ENCODE measurements at places on chromosomes 6 and 20.

DNA sequence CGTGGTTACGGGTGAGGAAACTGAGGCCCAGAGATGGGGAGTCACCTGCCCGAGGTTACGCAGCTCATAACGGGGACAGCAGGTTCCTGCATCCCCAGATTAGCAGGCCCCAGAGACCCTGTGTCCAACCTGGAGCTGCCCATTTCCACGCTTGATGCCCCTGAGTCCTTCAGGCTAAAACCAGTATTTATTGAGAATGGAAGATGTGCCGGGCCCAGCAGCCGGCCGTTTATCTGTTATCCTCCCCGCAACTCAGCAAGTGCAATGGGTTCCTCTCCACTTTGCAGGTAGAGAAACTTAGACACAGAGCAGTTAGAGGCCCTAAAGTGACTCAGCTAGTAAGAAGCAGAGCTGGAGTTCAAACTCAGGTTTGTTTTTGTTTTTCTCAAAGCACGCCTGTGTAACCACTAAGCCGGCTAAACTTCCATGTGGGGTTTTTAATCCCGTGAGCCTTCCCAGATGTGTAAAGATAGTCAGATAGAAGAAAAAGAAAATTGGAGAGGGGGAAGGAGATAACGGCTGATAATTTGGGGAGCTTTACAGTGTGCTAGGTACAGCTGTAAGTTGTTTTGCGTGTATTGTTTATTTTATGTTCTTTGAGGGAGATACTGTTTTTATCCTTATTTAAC lies 775 bp downstream of the PFDN4 start:
- DNase-seq = no peak

GRCh38 chr20:34018166-34018565 lies 24.5 kb downstream of the RALY start:
- no peak for DNase-seq

DNA sequence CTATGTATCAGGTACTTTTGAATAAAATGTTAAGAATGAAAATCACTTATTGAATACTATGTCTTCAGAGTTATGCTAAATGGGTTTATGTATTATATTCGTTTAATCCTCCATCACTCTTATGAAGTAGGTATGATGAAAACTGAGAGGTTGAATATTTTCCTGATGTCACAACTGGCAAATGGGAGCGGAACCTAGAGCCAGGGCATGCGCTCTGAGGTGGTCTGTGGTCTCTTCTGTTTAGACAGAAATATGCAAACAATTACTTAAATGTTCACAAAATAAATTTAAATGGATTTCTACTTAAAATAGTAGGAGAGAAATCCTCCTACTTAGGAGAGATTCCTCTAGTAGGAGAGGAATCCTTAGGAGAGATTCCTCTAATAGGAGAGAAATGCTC lies 21.3 kb upstream of the UTRN start:
- DNase-seq = no peak

DNA sequence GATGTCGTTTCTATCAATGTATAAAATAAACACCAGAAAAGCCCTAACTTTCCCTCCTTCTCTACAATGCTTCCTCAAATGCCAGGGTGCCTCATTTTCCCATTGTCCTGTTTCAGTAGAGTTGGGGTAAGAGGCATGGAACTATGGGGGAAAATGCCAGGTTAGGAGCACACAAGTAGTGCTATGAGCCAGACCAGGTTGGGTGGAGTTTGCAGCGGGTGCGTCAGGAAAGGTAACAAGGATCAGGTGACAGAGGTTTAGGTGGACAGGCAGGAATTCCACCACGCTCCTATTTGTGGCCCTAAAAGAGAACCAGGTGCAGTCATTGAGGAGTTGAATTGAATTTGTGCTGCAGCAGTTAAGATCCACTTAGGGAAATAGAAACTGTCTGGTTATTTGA lies 36.5 kb downstream of the SYTL3 start:
- DNase-seq = no peak

DNA sequence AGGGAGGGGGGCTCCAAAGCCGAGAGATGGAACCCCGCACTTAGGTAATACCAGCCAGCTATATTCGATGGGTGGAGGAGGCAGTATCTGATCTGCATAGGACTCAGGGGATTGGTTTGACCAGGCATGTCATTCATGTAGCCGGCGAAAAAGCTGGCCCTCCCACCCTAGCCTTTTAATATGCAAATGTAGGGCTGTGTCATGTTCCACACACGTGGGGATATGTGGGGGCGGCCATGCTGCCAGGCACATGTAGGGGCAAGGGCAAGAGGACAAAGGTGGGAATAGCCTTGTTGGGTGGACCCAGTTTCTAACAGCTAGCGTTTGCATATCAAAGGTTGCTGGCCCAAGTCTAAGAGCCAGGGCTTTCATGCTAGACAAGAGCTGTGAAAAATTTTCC lies 39.1 kb upstream of the DDR1 start:
- DNase-seq = no peak

DNA sequence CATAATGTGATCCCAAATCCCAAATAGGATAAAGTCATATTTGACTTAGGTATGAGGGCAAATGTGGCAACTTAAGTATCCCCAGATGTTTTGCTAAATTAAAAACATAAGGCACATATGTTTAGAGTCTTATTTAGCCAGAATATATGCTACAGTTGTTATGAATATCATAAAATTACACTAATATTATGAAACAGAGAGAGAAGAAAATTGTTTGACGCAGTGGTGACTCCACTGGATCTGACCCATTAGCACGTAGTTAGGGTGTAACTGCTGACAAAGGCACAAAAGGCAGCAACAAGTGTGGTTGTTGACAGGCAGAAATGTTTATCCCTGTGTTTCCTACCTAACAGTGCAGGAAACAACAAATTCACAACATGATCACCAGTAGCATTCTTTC lies 152.4 kb upstream of the THBS2 start:
- DNase-seq = no peak

DNA sequence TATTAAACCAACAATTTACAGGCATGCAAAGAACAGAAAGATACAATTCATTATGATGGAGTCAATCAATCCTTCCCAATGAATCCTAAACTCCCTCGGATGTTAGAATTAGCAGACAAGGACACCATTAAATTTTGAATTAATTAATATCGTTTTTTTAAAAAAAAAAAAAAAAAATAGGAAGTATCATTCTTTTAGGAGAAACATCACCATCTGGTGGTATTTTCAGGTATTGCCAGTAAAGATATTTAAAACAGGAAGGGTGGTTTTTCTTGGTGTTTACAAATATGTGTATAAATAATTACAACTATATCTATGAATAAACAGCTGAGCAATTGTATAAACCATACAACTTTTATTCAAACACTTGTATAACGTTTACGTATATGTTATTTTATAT lies 564.4 kb downstream of the HAO1 start:
- no peak for DNase-seq

DNA sequence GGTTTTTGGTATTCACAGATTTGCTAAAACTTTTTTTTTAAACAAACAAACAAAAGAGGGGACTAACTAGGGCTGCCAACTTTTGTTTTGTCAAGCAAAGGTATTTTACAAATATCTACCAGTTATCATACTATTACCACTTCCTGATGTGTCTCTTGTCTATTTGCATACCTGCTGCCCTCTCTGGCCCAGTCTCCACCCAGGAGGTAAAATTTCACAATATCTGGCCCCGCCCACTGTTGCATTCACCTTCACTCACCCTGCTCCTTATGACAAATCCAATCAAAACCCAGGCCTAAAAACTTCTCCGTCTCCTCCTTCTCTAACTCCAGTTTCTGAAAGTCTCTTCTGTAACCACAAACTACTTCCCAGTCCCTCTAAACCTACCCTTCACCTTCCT lies 82.2 kb downstream of the TRERF1 start:
- DNase-seq = no peak

- no peak for DNase-seq
Measured at GRCh38 chr20:44357020-44357419, 1.5 kb downstream of the HNF4A start.

- no peak for DNase-seq
Measured at GRCh38 chr20:13270211-13270610, 49.1 kb downstream of the ISM1 start.

GRCh38 chr6:16654701-16655100 lies 106.6 kb downstream of the ATXN1 start:
- DNase-seq = no peak

DNA sequence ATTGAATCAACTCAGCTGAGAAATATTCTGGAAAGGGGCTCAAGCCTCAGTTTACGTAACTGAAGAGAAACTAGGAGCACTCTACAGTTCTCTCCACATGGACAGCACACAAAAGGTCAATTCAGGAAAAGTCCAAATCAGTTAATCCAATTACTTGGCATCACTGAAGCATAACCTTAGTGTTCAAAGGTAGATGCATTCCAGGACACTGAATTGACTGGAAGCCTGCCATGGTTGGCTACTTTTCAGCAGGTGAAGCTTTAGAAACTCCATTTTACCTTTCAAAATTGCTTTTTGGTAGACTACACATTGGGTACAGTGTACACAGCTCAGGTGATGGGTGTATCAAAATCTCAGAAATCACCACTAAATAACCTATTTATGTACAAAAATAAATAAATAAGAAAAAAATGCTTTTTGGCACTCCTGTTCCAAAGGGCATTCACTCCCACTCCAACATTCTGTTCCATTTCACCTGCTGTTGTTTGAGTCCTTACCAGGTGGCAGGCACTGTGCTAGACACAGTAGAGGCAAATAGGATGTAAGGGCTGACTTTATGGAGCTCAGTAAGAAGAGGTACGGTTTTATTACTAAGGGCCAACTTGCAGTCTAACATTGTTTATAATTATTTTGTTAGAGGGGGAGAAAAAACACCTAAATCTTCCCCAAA lies 153.4 kb downstream of the FAXC start:
- no peak for DNase-seq

- no peak for DNase-seq
Measured at GRCh38 chr6:24520929-24521546, 26.3 kb downstream of the ALDH5A1 start.

DNA sequence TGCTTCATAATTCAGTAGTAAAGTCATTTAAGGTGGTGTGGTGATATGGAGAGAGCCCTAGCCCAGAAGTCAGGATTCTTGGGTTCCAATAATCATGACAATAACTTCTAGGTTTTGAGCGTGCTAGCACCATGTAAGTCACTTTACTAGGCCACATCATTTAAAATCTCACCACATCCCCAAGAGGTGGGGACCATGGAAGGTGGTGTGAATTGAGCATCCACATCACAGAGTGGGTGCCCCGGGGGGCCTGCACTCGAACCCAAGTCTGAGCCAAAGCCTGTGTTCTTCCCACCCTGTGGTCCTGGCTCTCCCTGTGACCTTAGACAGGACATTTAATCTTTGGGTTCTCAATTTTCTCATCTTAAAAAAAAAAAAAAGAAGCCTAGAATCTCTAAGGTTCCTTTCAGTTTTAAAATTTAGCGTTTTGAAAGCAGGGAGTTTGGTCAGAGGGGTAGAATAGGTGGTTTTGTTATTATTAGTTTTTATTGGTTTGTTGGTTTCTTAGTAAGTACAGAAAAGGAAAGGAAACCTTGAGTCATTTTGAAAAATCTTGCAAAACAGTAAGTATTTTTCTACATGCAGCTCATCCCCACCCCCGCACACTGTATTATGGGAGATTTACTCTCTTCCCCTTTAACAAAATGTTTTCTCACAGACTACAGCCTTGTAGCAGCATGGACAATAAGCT lies 26.4 kb downstream of the ARMC2 start:
- DNase-seq = no peak

DNA sequence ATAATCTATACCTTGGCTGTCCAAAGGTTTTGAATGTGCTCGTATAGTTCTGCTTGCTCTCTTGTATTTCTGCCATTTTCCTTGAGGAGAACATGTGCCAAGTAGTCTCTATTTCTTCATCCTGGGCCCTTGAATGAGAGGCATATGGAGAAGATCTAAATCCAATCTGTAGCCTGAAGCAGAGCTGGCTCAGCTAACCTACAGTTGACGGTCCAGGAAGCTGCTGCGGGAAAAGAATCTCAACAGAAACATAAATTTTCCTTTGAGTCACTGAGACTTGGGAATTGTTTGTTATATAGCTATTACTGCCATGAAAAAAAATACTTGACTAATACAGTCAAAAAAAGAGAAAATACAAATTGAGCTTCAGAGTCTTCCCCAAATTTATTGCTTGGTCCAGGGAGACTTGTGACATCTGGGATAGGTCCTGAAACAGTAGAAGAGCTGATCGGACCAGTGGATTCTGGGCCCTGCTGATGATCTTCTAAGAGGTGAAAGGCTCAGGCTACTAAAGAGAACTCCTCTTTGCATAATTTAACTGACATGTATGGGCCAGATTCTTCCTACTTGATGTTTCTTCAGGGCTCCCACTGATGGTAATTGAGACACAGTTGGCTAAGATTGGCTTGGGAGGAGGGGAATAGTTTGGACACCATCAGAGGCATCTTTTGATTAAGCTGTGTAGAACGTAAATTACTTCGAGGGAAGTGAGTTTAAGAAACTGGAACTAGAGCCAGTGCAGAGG lies 29.9 kb upstream of the PLCB4 start:
- no peak for DNase-seq

DNA sequence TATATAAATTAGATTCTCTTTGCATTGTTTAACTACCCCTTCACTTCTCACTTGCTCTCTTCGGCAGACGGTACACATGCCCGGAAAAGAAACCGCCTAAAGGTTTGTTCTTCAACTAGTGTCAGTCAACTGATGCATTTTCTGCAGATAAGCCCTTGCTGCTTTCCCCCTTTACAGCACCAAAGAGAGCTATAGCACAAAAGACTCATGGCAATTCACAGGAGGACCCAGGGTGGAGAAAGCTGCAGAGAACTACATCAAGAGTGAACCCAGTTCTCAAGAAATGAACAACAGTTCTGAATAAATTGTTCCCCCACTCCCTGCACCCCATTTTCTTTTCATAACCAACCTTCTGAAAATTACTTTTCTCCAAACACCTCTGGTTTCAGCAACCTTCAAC lies 8.9 kb downstream of the CD164 start:
- no peak for DNase-seq

DNA sequence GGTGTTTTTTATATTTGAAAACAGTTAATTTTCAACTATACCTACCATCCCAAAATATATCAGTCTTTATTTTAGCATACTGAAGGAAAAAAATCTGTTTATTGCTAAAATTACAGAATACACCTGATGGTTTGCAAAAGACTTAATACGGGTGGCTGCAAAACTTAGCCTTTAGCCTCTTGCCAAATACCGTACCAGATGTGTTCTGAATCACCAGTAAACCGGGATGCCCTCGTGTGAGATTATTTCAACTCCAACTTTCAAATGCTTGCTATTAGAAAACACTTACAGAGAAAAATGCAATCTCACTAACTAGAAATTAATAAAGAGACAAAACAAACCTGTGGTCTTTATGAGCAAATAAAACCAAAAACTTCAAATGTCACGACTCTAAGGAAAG lies 36.0 kb downstream of the REV3L start:
- DNase-seq = no peak
